ENCODE measurements at places on chromosomes 12 and 14. TPM values are rescaled to one million over a fixed set of nuclear protein-coding genes. Genes with fewer than 3 reads are reported as not detected.

GRCh38 chr14:53608369-53608768, 348.3 kb downstream of the BMP4 start:
- no peaks in the 10 kb centered on the region for H3K27me3 ChIP-seq
- H3K27ac ChIP-seq = no peak overlapping the region

DNA sequence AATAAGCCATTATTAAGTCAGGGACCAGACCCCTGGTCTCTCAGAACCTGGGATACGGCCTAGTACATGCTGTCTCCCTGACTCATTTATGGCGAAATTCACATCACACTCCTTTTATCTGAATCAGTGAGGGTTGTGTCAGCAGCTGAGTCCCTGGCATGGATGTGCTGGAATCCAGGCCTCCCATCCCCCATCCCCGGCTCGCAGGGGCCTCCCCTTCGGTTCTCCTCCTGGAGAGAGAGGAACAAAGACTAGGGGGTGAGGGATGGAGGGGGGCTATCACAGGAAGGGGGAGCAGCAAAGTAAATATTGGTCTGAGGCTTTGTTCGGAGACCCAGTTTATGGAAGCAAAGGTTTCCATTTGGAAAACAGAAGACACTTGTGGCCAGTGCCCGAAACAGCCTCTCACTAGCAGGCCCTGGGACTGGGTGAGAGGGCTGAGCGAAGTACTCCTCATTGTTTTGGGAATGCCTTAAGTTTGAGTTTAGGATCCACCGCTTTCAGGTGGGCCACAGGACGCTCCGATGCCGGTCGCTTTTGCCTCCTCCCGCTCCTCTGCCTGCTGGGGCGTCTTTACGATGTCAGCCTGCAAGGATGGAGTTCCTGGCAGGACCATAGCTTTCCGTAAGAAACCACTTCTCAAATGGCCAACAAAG, 145.0 kb downstream of the PRKCH start:
- H3K27ac ChIP-seq = no peak overlapping the region
- H3K36me3 ChIP-seq = no peaks in the 10 kb centered on the region
- peaks cover 6% of the 10 kb centered on the region for H3K4me1 ChIP-seq

GRCh38 chr12:57204454-57204853, 12.1 kb upstream of the NXPH4 start:
- no peaks in the 10 kb centered on the region for H3K36me3 ChIP-seq
- DNase-seq = no peak
- no peaks in the 10 kb centered on the region for H3K4me1 ChIP-seq
- H3K27ac ChIP-seq = no peak overlapping the region
- H3K4me3 ChIP-seq = no peak overlapping the region

GRCh38 chr12:124039276-124039675, 66.3 kb downstream of the ZNF664 start:
- H3K4me3 ChIP-seq = no peak overlapping the region
- peaks cover 7% of the 10 kb centered on the region for H3K4me1 ChIP-seq
- no peaks in the 10 kb centered on the region for H3K27me3 ChIP-seq
- peak; percentile 56 for DNase-seq
- H3K27ac ChIP-seq = no peak overlapping the region

- H3K27ac ChIP-seq = no peak overlapping the region
- no peaks in the 10 kb centered on the region for H3K36me3 ChIP-seq
- DNase-seq = no peak
- no peaks in the 10 kb centered on the region for H3K27me3 ChIP-seq
- peaks cover 5% of the 10 kb centered on the region for H3K4me1 ChIP-seq
Measured at GRCh38 chr12:105930557-105931503, 207.9 kb downstream of the NUAK1 start.

DNA sequence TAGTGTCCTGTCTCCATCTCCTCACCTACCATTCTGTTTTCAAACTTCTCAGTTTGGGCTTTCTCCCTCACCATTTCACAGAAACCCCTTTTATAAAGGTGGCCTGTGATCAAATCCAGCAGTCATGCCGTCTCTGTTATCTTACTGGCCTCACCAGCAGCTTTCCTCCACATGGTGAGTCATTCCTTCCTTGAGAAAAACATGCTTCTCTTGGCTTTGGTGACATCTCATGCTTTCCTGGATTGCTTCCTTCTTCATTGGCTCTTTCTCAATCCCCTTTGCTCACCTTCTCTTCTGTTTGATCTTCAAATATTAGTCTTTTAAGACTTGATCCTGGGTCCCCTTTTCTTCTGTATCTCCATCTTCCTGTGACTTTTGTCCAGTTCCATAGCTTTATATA, 164.9 kb downstream of the ANO4 start:
- H3K4me1 ChIP-seq = peaks cover 12% of the 10 kb centered on the region
- no peaks in the 10 kb centered on the region for H3K36me3 ChIP-seq

GRCh38 chr14:75236901-75237419, 41.7 kb upstream of the FOS start:
- H3K27ac ChIP-seq = peak overlapping the region; percentile 17
- no peaks in the 10 kb centered on the region for H3K27me3 ChIP-seq
- H3K4me1 ChIP-seq = peaks cover 4% of the 10 kb centered on the region
- DNase-seq = no peak
- no peak overlapping the region for H3K4me3 ChIP-seq

- H3K4me1 ChIP-seq = peaks cover 72% of the 10 kb centered on the region
- peak; percentile 86 for DNase-seq
- H3K36me3 ChIP-seq = no peaks in the 10 kb centered on the region
- no peak overlapping the region for H3K4me3 ChIP-seq
- peak overlapping the region; percentile 71 for H3K27ac ChIP-seq
Measured at GRCh38 chr12:109721276-109721675, 7.7 kb downstream of the FAM222A start.

- no peak overlapping the region for H3K4me3 ChIP-seq
- H3K4me1 ChIP-seq = no peaks in the 10 kb centered on the region
- H3K27ac ChIP-seq = no peak overlapping the region
- H3K36me3 ChIP-seq = no peaks in the 10 kb centered on the region
- DNase-seq = no peak
Measured at GRCh38 chr12:32598688-32599087, 80.4 kb upstream of the DNM1L start.

GRCh38 chr14:95104911-95105310, 52.4 kb downstream of the DICER1 start:
- H3K36me3 ChIP-seq = peaks cover 33% of the 10 kb centered on the region
- H3K4me1 ChIP-seq = peaks cover 8% of the 10 kb centered on the region
- no peak for DNase-seq
- no peak overlapping the region for H3K27ac ChIP-seq
- no peak overlapping the region for H3K4me3 ChIP-seq
- H3K27me3 ChIP-seq = no peaks in the 10 kb centered on the region

Gene DNAI7
- total RNA-seq = 0.26 TPM

Gene SYNDIG1L
- not detected for total RNA-seq

Gene CMA1
- total RNA-seq = not detected

Gene LPAR5
- 3.6 TPM for total RNA-seq

Gene NUMB
- 45.2 TPM for total RNA-seq

Measured in body of pancreas (tissue), 4 donors.